IPS-NIHi11 (cell line): ENCODE measurements at places on chromosomes 2 and 18.

DNA sequence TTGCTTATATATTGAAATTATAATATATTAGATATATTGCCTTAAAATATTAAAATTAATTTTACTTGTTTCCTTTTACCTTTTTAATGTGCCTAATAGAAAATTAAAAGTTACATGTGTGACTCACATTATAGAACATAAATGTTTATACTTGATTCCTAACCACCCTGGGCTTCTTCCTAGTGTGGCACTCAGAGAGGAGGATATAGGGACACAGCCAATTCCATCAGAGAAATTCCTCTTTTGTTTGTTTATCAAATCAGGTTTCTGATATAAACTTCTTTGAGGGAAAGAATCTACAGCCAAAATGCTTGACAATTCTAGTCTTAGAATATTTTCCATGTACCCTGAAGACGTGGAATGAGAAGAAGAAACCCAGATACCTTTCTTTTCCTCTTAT, 348.9 kb upstream of the NRP2 start:
- DNase-seq, result no peak

- DNase-seq, result no peak
These were observed 114.8 kb downstream of the DIS3L2 start for GRCh38 chr2:232076272-232076671.

GRCh38 chr2:74910245-74910644, 48.2 kb upstream of the POLE4 start:
- DNase-seq, result no peak

DNA sequence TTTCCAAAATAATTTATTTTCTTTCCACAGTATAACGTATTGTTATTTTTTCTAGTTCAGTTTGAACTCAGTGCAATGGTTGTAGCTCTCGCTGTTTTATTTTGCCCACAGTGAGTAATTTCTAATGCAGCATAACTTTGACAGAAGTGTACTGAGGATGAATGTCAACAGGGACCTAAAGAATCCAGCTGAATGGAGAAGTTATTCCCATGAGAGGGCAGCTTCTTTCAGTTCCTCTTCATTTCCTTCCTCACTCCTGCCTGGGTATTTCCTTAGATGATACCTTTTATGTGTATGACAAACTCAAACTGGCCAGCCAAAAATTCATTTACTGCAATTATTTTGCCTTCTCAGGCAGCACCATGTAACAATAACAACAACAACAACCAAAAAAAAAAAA, 1223.1 kb upstream of the ZEB2 start:
- DNase-seq, result no peak

DNA sequence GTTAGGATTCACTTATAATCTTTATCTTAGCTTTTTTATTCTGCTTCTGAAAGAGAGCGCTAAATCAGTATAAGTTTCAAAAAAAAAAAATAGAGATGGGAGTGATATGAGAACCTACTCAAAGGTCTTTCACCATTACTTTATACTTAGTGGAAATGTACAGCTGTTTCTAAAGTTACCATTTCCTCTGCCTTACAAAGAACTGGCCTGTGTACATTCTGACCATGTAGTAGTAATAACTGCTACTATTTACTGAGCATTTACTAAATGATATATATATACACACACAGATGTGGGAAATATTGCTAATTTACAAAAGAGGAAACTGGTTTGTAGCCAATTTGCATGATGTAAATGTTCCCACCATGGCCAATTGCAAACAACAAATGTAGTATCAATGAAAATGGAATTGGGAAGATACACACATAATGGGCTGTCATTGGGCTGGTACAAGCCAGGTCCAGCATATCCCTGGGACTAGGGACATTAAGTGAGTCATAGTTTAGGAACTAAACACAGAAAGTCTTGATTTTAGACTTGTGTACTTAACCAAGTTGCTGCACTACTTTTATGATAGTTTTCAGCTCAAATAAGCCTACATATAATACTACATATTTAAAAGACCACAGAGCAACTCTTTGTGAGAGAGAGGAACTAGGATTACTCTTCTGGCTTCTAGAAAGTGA, 67.1 kb downstream of the DYNC1I2 start:
- DNase-seq, result no peak

DNA sequence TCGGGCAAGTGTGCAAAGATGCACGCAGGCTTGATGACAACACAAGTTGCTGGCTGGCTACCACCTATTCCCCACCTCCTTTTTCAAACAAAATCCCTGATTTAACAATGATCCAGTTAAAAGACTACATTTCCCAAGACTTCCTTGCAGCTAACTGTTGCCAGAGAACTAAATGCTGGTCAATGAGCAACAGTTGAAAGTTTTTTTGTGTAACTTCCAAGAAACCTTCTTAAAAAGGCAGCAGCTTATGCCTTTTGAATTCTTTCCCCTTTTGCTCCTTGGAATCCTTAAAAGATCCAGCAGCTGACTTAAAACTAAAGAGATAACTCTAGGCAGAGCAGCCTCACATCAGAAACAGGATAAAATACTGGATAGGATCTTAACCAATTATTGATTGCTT, 38.5 kb downstream of the NPHP1 start:
- DNase-seq, result no peak

DNA sequence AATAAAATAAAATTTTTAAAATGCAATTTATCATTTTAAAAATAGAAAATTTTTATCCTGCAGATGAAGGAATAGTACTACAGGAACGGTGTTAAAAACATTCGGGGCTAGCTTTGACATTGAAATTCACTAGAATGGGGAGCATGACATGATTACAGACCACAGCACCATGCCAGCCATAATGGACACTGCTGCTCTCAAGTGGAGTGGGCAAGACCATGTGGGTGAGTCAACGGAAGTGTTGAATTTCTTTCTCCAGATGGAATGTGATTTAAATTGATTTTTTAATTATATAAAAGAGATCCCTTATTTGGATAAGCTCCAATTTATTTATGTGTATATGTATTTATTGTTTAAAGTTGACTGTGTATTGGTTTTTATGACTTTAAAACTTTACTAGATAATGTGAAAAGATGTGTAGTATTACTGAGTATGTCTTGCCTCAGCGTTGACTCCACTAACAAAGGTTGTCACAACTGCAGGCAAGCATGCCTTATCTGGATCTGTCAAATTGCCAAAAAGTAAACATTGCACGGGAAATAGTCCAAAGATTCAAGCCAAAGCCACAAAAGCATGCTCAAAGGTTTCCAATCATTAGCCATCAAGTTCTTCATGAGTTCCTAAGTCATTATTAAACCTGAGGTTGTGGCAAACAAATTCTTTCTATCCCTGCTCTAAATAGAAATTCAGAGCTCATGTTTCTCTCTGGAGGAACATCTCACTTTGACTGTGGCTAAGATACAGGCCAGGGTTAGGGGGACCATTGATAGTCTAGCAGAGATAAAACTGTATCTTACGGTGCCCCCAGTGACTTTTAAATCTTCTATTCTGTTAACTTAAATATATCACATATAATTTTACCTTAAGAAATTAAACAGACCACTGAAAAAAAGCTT, 536.9 kb downstream of the TMX3 start:
- no peak for DNase-seq

DNA sequence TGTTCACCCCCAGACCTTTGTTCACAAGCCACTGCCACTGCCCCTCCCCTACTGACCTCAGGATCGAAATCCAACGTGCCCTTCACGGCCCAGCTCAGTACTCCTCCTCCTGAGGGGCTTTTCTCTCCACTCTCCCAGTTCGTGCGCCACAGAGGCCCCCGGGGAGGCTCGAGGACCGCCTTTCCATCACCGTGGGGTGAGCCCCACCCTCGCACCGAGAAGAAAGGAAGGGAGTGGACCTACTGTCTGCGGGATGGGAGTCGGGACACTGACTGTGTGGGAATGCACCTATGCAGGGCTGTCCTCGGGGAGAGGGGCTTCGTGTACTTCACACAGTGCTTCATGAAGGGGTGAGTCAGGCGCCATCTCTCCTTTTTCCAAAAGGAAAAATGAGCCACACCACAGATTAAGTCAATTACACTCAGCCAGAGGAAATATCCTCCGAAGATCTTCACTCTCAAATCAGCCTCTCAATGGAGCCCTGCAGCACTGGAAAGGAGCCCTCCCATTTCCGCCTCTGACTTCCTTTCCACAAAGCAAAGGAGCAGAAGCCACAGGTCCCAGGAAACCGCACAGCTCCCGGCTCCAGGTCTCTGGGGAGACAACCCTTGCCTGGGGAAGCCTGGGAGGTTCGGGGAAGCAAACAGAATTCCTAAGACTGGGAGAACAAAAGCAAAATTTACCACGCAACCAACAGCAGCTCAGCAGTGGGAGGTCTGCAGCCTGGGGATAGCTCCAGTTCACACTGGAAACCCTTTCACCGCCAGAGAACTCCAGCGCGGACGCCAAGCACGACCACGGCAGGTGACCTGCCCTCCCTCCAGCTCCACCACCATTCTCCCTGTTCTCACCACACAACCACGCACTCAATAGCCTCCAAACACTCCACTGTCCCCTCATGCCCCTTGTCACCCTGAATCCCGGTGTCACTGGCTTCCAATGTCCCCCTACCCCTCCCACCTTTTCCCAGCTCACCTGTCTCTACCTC, 21.6 kb downstream of the ADCY3 start:
- peak; percentile 40 for DNase-seq

DNA sequence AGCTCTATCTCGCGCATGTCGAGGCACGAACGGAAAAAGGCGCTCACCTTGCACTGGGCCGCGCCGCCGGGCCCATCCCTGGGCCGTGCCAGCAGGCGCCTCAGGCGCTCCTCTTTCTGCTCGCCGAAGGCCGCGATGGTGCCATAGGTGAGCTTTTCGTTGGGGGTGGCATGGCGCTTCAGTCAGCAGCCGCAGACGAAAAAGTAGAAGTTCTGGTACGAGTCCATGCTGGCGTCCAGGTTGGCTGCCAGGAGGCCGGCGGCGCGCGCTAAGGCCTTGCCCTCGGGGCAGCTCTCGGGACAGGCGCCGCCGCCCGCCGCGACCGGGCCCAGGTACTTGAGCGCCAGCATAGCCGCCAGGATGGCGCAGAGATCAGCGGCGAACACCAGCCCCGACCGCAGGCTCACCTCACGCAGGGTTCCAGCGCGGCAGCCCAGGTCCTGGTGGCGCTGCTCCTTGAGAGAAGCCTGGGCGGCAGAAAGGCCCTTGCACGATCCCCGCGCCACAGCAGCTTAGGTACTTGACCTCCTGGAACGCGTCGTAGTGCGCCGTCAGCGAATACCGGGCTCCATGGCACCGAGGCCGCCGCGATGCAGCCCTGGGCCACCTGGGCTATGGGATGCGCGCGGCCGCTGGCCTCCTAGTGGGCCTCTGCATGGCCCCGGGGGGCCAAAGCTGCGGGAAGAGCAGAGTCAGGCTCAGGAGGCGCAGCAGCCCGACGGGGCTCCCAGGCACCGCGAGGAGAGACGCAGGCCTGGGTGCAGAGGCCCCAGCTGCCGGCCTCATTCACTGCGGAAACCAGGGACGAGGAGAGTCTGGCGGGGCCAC, 12.8 kb downstream of the ALPG start:
- DNase-seq, result no peak

DNA sequence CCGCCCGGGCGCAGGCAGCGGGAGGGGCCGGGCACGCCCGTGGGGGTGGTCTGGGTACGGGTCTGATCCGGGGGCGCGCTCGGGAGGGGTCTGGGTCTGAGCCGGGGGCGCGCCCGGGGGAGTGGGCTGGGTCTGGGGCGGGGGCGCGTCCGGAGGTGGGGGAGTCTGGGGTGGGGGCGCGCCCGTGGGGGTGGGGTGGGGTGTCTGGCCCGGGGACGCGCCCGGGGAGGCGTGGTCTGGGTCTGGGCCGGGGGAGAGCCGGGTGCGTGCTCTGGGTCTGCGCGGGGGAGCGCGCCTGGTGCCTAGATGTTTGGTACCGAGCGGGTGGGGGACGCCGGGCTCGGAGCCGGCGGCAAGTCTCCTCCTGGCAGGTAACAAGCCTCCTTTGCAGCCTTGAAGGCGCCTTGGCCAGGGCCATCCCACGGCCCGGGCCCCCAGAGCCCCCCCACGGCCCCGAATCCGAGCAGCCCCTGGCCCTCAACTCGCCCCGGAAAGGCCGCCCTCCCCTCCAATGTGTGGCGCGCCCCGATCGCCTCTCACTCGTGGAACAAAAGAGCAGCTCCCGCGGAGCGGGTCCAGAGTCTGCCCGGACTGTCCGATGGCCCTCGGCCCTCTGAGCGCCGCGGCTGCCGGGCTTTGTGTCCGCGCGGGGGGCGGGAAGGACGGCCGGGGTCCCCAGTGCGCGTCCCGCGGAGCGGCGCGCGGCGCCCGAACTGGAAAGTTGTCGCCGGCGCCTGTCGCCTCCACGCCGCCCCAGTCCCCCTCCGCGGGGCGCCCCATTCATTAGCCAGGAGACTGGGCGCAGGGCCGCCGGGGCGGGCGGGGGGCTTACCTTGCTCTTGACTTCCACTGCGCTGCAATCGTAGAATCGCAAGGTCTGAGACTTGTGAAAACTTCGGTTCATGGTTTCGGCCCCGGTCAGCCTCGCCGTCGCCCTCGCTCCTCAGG, 595 bp downstream of the PARD6G start:
- DNase-seq, result peak; percentile 89

DNA sequence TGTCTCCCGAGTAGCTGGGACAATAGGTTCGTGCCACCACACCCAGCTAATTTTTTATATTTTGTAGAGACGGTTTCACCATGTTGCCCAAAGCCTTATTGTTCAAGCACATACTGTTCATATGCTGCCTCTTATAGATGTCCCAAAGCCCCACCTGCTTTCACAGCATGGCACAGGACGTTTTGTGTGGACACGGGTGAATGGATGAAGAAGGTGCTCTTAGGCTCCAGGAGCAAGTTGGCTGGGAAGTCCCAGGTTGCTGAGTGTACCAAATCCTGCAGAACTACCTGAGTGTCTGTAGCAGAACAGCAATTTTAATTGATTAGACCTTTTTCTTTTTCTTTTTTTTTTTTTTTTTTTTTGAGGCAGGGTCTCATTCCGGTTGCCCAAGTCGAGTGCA, 10.5 kb upstream of the SAG start:
- DNase-seq, result no peak

DNA sequence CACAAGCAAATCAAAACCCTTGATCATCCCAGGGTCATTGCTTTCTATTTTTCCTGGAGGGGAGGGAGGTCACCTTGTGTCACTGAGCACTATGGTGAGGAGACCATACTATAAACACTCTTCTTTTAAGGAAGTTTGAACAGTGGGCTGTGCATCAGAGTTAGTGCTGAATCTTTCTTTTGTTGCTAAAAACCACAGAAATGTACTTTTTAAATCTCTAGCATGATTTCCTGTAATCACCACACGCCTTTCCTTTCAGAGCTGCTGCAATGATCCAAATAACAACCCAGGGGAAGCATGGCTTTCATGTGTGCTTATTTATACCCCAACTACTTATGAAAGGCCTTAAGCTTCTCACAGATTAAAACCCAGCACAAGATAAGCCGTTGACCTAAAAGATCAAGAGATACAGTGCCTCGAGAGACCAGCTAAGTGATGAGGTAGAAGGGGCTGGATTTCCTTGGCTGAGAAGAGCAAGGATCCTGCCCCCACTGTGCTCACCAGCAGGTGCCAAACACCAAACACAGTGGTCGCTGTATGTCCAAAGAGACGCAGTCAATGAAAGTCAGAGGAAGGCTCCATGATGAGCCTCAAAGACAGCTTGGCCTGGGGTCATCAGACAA, 34.7 kb downstream of the TRABD2A start:
- no peak for DNase-seq

DNA sequence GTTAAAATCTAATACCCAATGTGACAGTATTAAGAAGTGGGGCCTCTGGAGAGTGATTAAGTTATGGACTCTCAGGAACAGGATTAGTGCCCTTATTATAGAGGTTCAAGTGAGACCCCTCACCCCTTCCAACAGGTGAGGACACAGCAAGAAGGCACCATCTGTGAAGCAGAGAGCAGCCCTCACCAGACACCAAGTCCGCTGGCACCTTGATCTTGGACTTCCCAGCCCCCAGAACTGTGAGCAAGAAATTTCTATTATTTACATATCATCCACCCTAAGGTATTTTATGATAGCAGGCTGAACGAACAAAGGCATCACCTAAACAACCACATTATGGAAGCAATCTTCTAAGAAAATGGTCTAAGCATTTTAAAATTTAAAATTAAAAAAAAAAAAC, 59.0 kb downstream of the HDAC4 start:
- no peak for DNase-seq
